RKO (cell line): ENCODE measurements at places on chromosomes 16 and 17.
A peak's percentile ranks its signal among the peaks of the same experiment; 100 is the strongest.

DNA sequence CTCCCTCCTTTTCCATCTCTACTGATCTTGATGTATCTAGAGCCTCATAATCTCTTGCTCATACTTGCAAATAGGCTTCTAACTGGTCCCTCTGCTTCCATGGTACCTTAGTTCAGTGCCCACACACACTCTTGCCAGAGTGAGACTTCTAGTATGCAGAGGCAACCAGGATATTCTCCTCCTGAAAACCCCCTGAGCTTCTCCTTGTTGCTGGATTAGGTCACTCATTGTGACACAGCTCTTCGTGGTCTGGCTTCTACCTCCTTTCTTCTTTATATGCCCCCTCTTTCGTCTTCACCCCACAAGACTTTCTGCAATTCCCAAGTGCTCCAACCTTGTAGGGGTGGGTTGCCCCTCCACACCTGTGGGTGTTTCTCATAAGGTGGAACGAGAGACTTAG lies 2.5 kb upstream of the FAM20A start:
- no peak for DNase-seq

DNA sequence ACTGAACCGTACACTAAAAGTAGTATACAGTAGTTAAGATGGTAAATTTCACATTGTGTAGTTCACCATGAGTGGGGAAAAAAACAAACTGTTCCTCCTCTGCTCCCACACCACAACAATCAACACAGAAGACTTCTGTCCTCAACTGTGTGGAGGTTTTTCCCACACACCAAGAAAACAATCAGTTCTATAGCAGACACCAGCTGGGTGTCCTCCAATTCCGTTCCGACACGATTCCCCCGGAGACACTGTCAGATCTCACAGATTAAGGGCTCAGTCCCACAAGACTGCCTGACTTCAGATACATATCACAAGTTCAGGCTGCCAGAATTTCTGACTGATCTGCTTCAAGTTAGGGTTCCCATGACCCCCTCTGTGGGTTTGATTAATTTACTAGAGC lies 31.8 kb downstream of the BBS2 start:
- no peak for DNase-seq

GRCh38 chr17:16314189-16314588 lies 39.1 kb downstream of the CENPV start:
- DNase-seq = no peak

DNA sequence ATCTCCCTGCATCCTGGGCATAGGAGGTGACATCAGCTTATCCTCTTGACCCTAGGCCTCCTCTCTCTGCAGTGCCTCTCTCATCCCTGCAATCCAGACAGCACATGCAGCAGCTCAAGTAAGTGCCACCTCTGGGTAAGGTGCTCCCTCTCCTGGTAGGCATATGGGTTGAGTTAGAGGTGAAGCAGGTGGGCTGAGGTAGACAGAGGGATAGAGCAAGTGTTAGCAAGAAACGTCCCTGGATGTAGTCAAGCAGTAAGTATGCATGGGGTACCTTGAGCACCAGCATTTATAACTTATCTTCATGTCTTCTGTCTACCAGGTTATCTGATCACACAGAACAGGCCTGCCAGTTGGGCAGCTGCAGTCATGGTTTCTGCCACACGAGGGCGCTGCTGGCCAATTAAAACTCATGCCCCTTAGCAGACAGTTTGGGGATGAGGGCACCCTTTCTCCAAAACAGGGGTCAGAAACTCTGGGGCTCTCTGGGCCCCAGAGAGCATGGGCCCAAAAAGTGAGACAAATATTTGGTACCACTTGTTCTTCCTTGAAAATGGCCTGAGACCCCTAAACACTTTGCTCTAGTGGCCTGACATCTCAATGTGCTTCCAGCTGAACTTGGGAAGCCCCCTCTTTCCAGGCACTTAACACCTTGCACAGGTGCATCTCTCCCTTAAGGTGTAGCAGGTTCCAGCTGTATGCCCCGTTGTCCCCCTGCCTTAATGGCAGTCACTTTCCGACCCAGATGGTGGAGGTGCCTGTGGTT lies 59.8 kb downstream of the NEUROD2 start:
- DNase-seq = peak; percentile 46

GRCh38 chr17:68196394-68197090 lies 51.3 kb upstream of the AMZ2 start:
- DNase-seq = no peak
